ENCODE measurements at places on chromosomes 5 and 9.
A peak's percentile ranks its signal among the peaks of the same experiment; 100 is the strongest.

- DNase-seq = peak; percentile 4
Measured at GRCh38 chr9:78826527-78826926, 529.6 kb downstream of the PSAT1 start.

DNA sequence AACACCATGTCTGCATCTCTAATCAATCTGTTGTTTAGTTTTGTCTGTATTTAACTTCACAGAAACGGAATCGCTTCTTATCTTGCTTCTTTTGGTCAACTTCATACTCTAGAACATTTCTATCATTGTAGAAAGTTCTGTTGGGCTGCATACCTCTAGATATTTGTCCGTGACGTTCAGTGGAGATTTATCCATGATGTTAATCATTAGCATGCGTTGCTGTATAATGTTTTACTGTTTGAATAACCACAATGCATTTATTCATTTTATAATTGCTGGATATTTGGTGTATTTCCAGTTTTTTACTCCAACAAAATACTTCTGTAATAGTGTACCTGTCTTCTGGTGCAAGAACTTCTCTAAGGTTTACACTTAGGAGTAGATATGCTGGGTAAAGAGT, 96.2 kb upstream of the GDNF start:
- DNase-seq = no peak

- peak; percentile 12 for DNase-seq
Measured at GRCh38 chr9:129383019-129383560, 205.0 kb upstream of the IER5L start.

DNA sequence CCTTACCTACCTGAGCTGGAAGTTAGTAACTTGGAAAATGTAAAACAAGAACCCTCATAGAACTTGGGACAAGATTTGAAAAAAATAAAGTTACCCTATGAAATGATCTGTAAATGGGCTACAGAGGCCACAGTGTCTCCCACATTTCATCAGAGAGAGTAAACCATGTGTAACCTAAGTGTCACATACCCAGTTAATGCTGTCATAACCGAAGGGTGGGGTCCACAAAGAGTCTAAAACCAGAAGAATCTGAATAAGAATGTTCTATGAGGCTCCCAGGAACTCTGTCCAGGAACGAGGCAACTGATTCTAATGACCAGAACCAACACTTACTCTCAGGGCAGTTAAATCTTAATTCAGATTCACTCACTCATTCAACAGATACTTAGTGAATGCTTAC, 1.0 kb upstream of the FAM13B start:
- peak; percentile 28 for DNase-seq

DNA sequence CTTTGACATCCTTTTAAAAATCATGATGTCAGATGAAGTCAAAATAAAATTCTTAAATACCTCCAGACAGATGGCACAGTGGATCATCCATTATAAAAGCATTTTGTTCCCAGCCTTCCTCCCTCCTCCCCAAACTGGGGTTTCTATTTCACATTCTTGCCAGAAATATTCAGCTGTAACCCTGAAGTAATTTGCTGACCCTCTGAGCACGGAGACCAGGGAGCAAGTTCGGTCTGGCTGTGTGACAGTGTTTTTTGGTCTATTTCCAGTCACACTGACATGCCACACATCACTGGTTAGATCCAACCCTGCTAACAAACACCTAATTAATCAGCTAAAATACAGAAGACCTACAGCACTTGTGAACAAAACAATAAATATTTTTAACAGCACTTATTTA, 126.2 kb upstream of the DMRT1 start:
- no peak for DNase-seq

- no peak for DNase-seq
Measured at GRCh38 chr5:96873449-96873848, 2.9 kb upstream of the ERAP2 start.

- DNase-seq = no peak
Measured at GRCh38 chr5:181052672-181053487, 12.8 kb downstream of the BTNL9 start.

GRCh38 chr5:98530224-98530623, 243.2 kb upstream of the RGMB start:
- no peak for DNase-seq

DNA sequence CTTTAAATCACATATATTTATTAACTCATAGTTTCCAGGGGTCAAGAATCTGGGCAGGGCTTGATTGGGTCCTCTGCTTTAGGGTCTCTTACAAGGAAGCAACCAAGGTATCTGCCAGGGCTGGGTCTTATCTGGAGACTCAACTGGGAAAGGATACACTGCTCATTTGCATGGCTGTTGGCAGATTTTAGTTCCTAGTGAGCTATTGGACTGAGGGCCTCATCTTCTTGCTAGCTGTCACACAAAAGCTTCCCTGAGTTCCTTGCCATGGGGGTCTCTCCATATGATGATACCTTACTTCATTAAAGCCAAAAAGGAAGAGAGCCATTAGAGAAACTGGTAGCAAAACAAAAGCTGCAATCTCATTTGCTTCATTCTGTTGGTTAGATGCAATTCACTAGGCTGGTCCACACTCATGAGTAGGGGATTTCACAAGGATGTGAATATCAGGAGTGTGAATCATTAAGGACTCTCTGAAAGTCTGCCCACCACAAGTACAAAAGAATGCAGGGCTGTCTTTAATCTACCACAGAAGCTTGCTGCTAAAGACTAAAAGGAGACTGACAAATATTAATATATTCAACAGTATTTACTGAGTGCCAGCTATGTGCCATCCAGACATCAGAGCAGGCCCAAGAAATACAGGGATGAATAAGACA, 42.0 kb upstream of the TIMD4 start:
- no peak for DNase-seq

GRCh38 chr9:14098486-14099180, 215.3 kb downstream of the NFIB start:
- no peak for DNase-seq

GRCh38 chr9:121299467-121300282, 31.7 kb downstream of the GSN start:
- peak; percentile 40 for DNase-seq

GRCh38 chr5:180790020-180790419, 12.6 kb downstream of the MGAT1 start:
- no peak for DNase-seq

GRCh38 chr5:168847511-168848073, 268.4 kb upstream of the PANK3 start:
- DNase-seq = no peak

- DNase-seq = no peak
Measured at GRCh38 chr9:17217272-17217671, 82.4 kb downstream of the CNTLN start.

DNA sequence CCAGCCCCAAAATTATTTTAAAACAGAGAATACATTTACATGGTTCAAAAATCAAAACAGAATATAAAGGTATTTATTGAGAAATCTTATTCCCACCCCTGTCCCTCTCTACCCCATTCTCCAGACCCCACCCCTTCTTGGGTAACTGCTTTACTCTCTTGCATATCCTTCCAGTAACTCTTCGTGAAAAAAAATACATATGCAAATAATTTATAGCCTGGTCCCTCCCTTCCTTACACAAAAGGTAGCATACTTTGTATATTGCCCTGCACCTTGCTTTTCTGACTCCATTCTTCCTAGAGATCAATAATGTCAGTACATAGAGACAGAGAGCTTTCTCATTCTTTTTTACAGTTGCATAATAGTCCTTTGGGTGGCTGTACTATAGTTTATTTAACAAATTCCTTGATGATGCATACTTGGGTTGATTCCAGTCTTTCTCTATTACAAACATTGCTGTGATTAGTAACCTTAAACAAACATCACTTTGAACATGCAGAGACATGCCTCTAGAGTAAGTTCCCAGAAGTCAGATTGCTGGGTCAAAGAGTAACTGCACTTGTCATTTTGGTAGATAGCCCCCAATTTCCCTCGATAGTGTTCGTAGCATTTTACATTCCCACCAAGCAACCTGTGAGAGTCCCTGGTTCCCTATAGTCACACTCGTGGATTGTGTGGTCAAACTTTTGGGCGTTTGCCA, 47.9 kb downstream of the STOM start:
- DNase-seq = no peak

- no peak for DNase-seq
Measured at GRCh38 chr5:59115345-59115744, 532.5 kb downstream of the RAB3C start.

GRCh38 chr5:143559586-143560109, 156.2 kb upstream of the NR3C1 start:
- DNase-seq = no peak

- no peak for DNase-seq
Measured at GRCh38 chr5:159891371-159891770, 24.9 kb upstream of the ADRA1B start.

DNA sequence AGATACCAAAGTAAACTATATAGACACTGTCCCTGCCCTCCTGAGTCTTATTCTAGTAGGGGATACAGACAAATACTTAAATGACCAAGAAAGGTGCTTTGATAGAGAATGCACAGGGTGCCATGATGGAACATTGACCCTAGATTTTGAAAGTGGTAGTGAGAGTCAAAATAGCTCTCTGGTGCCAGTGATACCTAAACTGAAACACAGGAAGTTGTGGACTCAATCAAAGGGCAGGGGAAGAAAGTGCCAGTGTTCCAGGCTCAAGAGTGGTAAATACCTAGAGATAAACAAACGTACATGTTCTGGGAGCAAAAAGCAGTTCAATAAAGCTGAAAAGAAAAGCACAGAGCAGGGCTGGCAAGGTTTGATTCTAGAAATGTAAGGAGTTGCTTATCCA, 267.6 kb downstream of the ISL1 start:
- no peak for DNase-seq

GRCh38 chr9:98327249-98327561, 71.8 kb upstream of the TBC1D2 start:
- DNase-seq = no peak

DNA sequence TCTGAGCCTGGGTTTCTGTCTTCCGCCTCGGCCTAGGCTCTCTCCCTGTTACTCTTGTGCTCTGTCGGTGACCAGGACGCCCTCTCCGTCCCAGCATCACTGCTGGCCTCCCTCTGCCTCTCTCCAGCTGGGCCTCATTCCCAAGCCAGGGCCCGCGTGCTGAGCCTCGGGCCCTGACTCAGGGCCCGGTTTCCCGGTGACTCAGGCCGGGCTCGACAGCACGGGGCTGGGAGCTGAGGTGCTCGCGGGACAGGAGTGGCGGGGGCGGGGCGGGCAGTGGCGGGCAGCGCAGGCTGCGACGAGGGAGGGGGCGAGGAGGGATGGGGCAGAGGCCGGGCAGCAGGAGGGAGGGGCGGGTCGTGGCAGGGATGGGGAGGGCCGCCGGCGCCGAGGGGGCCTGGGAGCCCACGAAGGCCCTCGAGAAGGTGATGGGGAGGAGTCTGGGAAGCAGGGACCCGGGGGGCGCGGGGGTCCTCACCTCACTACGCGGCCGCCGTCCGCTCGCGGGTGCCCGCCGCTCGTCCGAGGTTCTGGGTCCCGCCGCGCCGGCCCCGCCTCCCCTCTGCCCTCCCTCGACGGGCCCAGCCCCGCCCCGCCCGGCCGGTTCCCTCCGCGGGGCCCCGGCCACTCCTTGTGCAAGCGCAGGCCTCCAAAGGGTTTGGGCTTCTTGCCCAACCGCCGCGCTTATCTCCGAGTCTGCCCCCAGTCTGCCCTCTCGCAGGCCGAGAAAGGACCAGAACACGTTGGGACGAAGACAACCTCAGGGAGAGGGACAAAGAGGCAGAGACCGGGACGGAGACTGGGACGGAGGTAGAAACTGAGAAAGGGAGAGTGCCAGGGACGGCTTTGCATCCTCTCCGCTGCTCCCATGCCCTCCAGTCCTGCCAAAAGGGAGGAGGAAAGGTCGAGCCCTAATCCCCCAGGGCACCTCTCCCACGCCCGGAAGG, at the start of gene ARAP3:
Gene ARAP3, minus strand, starts transcription at position 536 of the 947 bp plus-strand sequence. CDS start 1,744 bp downstream, outside the sequence.
- peak; percentile 48 for DNase-seq

GRCh38 chr5:146369691-146370090, 31.1 kb downstream of the POU4F3 start:
- DNase-seq = no peak

DNA sequence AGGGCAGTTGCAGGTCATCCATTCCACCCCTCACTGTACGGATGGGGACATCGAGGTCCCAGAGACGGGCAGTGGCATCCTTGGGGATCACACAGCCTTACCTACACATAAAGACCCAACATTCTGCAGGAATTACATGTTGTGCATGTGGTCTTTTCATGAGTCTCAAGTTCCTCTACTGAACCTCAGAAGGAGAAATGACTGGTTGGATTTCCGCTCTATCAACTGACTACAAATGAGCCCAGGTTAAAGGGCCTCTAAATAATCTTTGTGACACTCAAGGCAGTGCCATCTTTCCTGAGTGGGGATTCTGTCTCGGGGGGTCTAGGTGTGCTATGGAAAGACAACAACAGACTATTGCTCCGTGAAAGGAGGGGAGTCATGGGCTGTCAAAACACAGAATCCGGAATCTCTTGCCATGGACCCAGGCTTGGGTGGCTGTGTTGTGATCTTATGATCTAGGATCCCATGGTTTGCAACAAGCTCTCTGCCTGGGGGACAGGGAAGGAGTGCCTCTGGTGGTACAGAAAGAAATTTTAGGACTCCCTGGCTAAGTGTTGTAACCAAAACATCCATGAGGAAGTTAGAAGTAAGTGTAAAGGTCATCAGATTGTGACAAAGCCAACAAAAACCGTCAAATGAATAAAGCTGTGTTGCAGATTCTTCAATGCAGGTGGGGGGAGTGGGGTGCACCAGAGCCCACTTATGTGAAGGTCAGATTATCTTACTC, 1.9 kb upstream of the SLC31A2 start:
- DNase-seq = no peak

DNA sequence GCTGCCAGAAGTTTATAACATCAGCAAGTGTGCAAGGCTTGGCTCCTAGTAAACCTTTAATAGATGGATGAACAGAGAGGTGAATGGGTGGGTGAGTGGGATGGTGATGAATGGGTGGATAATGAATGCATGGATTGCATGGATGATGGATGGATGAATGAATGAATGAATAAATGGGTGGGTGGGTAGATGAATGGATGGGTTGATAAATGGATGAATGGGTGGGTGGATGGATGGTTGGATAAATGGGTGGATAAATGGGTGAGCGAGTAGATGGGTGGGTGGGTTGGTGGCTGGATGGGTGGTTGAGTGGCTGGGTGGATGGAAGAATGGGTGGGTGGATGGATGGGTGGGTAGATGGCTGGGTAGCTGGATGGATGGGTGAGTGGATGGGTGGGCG, 28.5 kb upstream of the CEP72 start:
- DNase-seq = no peak

- DNase-seq = no peak
Measured at GRCh38 chr9:101569741-101570501, 24.8 kb downstream of the PPP3R2 start.

- DNase-seq = no peak
Measured at GRCh38 chr9:93259490-93260262, 75.7 kb downstream of the WNK2 start.

DNA sequence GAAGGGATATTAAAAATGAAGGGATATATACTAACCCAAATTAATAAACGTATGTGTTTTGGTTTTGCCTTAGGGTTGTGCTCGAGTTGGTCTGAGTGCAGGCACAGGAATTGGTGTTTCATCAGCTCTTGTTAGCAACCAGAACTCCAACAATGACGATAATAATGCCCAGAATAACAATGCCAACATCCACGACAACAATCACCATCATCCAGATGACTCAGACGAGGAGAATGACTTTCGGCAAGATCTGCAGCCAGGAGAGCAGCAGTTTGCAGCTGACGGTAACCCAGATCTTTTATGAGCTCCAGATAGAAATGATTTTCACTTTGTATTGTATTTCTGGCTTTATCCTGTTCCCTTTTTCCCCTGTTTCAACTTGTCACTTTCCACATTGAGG, 33.2 kb downstream of the FBXO38 start:
- no peak for DNase-seq

Data from pons (tissue), 1 donor.